Activated CD8-positive, alpha-beta T cell treated with anti-CD3 and anti-CD28 coated beads for 36 hours (primary cell): ENCODE measurements at places on chromosomes 5 and 9. TPM values are rescaled to one million over a fixed set of nuclear protein-coding genes. Genes with fewer than 3 reads are reported as not detected.

GRCh38 chr9:136327304-136327974 is at the start of gene GPSM1:
GPSM1 (plus strand) TSS chr9:136327539; CDS start chr9:136327696, 157 bp downstream.
- H3K27me3 ChIP-seq: no peaks in the 10 kb centered on the region
- peak; percentile 50 for DNase-seq
- H3K36me3 ChIP-seq: no peaks in the 10 kb centered on the region
- peaks cover 6% of the 10 kb centered on the region for H3K4me1 ChIP-seq
- H3K4me3 ChIP-seq: peak within 1 kb of the TSS; percentile 65
- H3K27ac ChIP-seq: no peak within 1 kb of the TSS

The TRPM3 gene
- total RNA-seq: not detected

The S100Z gene
- 0.36 TPM for total RNA-seq

DNA sequence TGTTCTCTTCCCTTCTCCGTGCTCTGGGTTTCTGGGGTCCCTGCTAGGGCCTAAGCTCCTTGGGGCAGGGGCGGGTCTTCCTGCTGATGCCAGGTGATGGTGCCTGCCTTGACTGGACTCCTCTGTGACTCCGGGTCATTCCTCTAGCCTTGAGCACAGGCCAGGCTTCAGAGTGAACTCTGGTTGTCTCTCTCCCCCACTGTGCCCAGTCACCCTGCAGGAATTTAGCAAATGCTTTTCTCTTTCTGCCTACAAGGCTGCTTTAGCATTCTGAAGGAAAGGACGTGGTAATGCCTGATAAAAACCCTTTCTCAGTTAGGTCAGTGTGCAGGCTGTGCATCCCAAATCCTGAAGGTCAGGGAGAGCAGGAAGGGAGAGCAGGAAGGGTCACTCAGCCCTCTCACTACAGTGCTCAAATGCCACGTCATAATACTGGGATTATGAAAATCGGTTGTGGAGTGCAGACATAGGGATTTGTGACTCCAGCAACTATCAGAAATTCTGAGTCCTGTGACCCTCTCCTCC is 2.7 kb downstream of the CXCL14 start:
- no peak for DNase-seq
- H3K4me3 ChIP-seq: no peak overlapping the region
- no peaks in the 10 kb centered on the region for H3K36me3 ChIP-seq
- H3K4me1 ChIP-seq: peaks cover 4% of the 10 kb centered on the region

GRCh38 chr5:97508864-97509263 is 325.8 kb upstream of the RIOK2 start:
- DNase-seq: no peak
- no peaks in the 10 kb centered on the region for H3K4me1 ChIP-seq
- no peak overlapping the region for H3K27ac ChIP-seq
- H3K4me3 ChIP-seq: no peak overlapping the region

DNA sequence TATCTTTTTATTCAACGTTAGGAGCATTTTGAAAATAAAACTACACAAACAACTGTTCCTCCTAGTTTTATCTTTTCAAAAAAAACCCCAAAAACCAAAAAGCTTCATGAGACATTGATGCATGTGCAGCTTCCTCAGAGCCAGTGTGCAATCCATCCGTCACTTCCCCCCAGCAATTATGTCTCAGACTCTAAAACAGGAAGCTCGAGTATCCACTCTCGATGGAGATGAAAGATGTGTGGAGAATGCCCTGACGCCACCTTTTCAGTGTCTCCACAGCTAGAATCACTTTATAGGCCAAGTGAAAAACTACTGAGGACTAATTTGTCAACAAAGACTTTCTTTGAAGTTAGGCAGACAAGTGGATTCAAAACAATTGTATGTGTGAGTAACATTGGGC is 408.9 kb upstream of the SMARCA2 start:
- no peak for DNase-seq
- H3K36me3 ChIP-seq: no peaks in the 10 kb centered on the region
- no peak overlapping the region for H3K4me3 ChIP-seq
- peaks cover 3% of the 10 kb centered on the region for H3K27me3 ChIP-seq

The SPINK4 gene
- not detected for total RNA-seq

The MORN5 gene
- total RNA-seq: not detected

The CATSPER3 gene
- total RNA-seq: 0.31 TPM

- H3K4me3 ChIP-seq: no peak overlapping the region
- DNase-seq: no peak
- no peaks in the 10 kb centered on the region for H3K36me3 ChIP-seq
- peaks cover 5% of the 10 kb centered on the region for H3K27me3 ChIP-seq
- H3K4me1 ChIP-seq: no peaks in the 10 kb centered on the region
- no peak overlapping the region for H3K27ac ChIP-seq
Measured at GRCh38 chr5:115557667-115558387, 13.3 kb upstream of the FEM1C start.

DNA sequence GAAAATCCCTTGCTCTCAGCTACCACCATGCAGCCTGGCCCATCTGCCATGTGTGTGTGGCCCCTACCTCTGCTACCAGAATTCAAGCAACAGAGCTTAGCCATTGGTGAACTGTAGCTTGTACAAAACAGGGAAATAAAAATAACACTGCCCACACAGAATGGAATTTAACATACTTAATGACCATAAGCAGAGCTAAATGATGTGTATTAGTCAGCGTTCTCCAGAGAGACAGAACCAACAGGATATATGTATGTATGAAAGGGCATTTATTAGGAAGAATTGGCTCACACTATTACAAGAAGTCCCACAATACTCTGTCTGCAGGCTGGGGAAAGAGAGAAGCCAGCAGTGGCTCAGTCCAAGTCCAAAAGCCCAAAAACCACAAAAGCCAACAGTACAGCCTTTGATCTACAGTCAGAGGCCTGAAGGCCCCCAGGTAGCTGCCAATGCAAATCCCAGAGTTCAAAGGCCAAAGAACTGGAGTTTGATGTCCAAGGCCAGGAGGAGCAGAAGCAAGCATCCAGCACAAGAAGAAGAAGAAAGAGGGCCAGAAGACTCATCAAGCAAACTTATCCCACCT is 318.8 kb downstream of the DNAH5 start:
- H3K27ac ChIP-seq: no peak overlapping the region
- no peaks in the 10 kb centered on the region for H3K4me1 ChIP-seq
- H3K4me3 ChIP-seq: no peak overlapping the region

DNA sequence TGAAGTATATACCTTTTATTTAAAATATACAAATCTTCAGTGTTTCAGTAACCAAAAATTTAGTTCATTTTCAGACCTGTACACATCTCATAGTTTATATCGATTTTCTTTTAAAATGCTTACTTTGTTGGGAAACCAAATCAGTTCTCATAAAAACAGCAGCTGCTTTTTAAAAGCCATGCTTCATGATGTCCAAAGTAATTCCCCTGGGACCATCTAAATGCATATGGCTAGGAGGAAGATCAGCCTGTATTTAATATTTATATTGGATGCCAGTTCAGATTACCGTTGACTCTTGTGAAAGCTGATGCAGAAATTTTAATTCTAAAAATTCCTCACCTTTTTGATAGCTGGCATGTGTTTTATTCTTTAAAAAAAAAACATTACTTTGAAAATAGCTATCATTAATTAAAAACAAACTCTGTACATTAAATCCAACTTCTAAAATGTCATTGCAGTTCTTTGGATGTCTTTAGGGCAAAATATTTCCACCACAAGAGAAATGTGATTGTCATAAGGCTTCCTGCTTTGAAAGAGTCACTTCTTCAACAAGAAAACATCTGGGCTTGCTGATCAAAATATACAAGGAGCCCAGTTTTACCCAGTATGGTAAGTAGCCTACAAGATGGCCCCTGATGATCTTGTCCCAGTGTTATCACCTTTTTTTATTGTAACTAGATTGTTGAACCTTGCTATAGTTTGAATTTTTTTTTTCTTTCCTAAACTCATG is 1242.9 kb upstream of the CDH6 start:
- DNase-seq: no peak
- no peaks in the 10 kb centered on the region for H3K4me1 ChIP-seq
- H3K4me3 ChIP-seq: no peak overlapping the region
- no peak overlapping the region for H3K27ac ChIP-seq
- H3K27me3 ChIP-seq: no peaks in the 10 kb centered on the region

The CD74 gene
- 282 TPM for total RNA-seq

GRCh38 chr5:1522601-1523479 is 920 bp downstream of the LPCAT1 start:
- H3K27ac ChIP-seq: peak overlapping the region; percentile 53
- peaks cover 46% of the 10 kb centered on the region for H3K4me1 ChIP-seq
- peak overlapping the region; percentile 82 for H3K4me3 ChIP-seq
- no peaks in the 10 kb centered on the region for H3K27me3 ChIP-seq

- no peak overlapping the region for H3K4me3 ChIP-seq
- DNase-seq: no peak
- H3K27me3 ChIP-seq: no peaks in the 10 kb centered on the region
- no peak overlapping the region for H3K27ac ChIP-seq
- H3K36me3 ChIP-seq: peaks cover 29% of the 10 kb centered on the region
Measured at GRCh38 chr5:180040287-180041214, 31.0 kb downstream of the RNF130 start.

GRCh38 chr5:96427824-96428223 is 5.2 kb downstream of the PCSK1 start:
- no peaks in the 10 kb centered on the region for H3K36me3 ChIP-seq
- H3K27ac ChIP-seq: no peak overlapping the region
- peak; percentile 8 for DNase-seq
- H3K4me3 ChIP-seq: no peak overlapping the region
- peaks cover 9% of the 10 kb centered on the region for H3K4me1 ChIP-seq
- peaks cover 39% of the 10 kb centered on the region for H3K27me3 ChIP-seq

- H3K4me3 ChIP-seq: no peak overlapping the region
- DNase-seq: no peak
- H3K27ac ChIP-seq: no peak overlapping the region
- no peaks in the 10 kb centered on the region for H3K4me1 ChIP-seq
- no peaks in the 10 kb centered on the region for H3K27me3 ChIP-seq
Measured at GRCh38 chr9:130634191-130634768, 30.1 kb upstream of the PRDM12 start.

The KIF4B gene
- not detected for total RNA-seq

GRCh38 chr5:55022450-55022849 is 1.6 kb upstream of the GZMK start:
- peaks cover 45% of the 10 kb centered on the region for H3K4me1 ChIP-seq
- H3K27ac ChIP-seq: peak overlapping the region; percentile 42
- H3K27me3 ChIP-seq: no peaks in the 10 kb centered on the region
- no peak for DNase-seq

GRCh38 chr5:146993876-146994530 is 115.4 kb upstream of the PPP2R2B start:
- no peaks in the 10 kb centered on the region for H3K36me3 ChIP-seq
- no peak for DNase-seq
- H3K4me1 ChIP-seq: no peaks in the 10 kb centered on the region
- no peak overlapping the region for H3K27ac ChIP-seq
- peaks cover 3% of the 10 kb centered on the region for H3K27me3 ChIP-seq

DNA sequence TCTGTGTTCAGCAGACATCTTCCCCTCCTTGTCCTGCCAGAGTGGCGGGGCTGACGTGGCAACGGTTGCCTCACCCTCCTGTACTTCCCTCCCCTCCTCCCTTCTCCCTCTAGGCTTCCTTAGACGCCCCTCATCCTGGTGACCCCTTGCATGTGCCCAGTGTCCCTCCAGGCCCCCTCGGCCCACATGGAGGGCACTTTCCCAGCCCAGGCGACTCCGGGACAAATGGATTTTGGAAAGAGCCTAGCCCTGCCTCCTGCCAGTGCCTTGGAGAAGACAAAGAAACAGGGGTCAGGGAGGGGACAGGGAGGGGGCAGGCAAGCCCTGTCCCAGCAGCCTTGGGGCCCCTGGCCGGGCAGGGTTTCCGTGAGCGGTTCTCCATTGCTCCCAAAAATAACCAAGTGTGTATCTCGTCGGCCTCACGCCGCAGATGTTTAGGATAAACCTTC is 38.3 kb upstream of the NEURL1B start:
- no peak for DNase-seq
- H3K36me3 ChIP-seq: no peaks in the 10 kb centered on the region

DNA sequence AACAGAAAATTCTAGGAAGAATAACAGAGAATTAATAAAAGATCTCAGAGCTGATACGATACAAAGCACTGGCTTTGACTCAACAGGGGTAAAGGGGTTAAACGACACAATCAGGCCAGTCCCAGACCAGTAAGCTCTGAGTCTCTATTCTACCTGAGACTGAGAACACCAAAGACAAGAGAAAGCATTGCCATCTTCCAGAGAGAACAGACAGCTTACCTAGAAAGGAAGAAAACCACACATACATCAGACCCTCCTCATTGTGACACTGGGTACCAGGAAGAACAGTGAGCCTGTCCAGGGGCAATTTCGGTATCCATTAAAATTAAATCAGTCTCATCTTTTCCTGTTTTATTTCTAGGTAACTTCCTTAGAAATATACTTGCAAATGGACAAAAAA is 41.1 kb downstream of the MRPL36 start:
- no peak for DNase-seq
- no peaks in the 10 kb centered on the region for H3K4me1 ChIP-seq
- H3K36me3 ChIP-seq: no peaks in the 10 kb centered on the region
- no peak overlapping the region for H3K4me3 ChIP-seq
- no peak overlapping the region for H3K27ac ChIP-seq

The PDE6A gene
- not detected for total RNA-seq

DNA sequence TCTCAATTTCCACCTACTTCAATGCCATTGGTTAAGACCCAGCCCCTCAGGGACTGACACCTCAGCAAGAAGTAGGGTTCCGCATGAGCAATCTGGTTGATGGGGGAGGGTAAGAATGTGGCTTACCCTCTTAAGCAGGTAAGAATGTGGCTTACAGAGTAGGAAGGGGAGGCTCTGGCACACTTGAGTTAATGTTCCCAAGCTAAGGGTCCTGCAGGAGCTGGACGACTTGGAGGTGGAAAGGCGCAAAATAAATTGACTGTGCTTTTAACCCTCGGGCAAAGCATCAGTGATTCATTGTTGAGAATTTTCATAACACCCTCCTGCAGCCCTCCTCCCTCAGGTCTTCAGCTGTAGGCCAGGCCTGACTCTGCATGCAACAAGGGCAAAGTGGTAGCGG is 24.9 kb upstream of the ADRA1B start:
- peaks cover 15% of the 10 kb centered on the region for H3K27me3 ChIP-seq
- no peaks in the 10 kb centered on the region for H3K4me1 ChIP-seq
- no peak overlapping the region for H3K4me3 ChIP-seq
- DNase-seq: no peak
- H3K36me3 ChIP-seq: no peaks in the 10 kb centered on the region
- no peak overlapping the region for H3K27ac ChIP-seq
